Stimulated activated CD4-positive, alpha-beta T cell treated with anti-CD3 and anti-CD28 coated beads, TNF-alpha, amount 100 ng/mL, for 1 hour (primary cell): ENCODE measurements at places on chromosomes 6 and 20.
A peak's percentile ranks its signal among the peaks of the same experiment; 100 is the strongest.

GRCh38 chr6:85592033-85592432 lies 1.6 kb downstream of the SNX14 start:
- DNase-seq = no peak

GRCh38 chr6:129577691-129578090 lies 132.3 kb downstream of the ARHGAP18 start:
- DNase-seq = no peak

DNA sequence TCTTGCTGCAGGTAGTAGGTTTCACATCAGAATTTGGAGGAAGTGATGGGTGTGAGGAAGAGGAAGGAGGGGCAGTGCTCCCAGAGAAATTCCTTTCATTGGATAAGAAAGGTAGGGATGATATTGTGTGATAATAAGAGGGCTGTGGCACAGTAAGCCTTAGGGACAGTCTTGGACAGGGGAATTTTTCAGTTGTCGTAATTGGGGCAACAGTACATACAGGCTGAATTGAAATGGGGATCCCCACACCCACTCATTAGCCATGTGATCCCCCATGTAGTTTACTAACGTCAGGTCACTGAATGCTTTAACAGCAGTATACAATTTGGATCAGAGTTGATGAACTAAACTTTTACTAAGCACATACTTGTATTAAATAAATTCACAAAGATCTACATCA lies 79.4 kb downstream of the FOXO3 start:
- DNase-seq = no peak

DNA sequence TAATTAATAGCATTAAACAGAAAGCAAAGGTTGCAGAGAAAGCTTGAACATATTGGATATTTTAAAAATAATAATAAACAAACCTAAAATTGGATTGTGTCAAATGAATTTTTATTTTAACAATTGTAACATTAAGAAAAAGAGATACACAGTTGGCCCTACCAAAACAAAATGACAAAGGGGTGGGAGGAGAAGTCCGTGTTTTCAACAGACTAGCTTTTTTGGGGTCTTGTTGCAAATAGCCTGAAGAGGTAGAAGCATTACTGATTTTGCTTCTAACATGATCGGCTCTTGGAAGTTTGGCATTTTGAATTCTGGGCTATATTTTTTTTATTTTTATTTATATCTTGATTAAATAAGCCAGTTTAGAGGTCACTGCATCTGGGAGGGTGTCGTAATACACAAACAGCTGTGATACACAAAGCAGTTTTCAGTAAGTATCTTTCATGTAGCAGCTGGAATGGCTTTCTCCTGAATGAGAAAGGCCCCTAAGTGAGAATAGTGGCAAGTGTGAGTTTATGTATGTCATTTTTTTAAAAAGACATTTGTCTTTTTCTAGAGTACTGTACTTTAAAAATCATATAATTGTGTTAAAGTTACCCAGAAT lies 85.5 kb upstream of the ZNF217 start:
- DNase-seq = no peak

GRCh38 chr20:52426856-52427255 lies 235.3 kb upstream of the ZFP64 start:
- no peak for DNase-seq

DNA sequence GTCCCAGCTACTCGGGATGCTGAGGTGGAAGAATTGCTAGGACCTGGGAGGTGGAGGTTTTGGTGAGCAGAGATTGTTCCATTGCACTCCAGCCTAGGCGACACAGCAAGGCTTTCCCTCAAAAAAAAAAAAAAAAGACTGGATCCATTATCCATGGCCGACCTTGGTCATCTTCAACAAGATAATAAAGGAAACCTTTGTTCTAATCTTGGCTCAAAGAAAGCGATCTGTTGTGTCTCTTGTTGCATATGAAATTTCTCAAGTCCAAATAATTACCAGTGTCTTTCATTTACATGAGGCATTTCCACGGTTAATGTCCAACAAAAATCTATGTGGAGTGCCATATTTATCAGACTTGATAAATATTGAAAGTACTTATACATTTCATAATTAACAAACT lies 23.7 kb upstream of the KIF16B start:
- no peak for DNase-seq

DNA sequence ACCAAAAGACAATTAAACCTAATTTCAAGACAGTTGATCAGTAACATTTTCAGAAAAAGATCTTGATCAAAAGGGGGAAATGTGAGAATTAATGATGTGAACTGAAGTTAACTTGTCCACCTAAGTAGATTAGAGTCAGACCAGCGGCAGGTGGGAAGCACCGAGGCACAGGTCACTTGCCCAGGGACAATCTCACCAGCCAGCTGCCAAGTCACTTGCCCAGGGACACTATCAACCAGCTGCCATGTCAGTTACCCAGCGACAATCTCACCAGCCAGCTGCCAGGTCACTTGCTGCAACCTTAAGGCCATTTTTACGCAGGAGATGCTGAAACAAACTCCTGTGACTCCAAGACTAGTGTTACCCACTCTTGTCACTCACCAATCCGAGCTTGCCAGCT lies 187.6 kb upstream of the THBS2 start:
- DNase-seq = no peak

GRCh38 chr6:33211666-33212422 lies 3.5 kb downstream of the RING1 start:
- DNase-seq = no peak

DNA sequence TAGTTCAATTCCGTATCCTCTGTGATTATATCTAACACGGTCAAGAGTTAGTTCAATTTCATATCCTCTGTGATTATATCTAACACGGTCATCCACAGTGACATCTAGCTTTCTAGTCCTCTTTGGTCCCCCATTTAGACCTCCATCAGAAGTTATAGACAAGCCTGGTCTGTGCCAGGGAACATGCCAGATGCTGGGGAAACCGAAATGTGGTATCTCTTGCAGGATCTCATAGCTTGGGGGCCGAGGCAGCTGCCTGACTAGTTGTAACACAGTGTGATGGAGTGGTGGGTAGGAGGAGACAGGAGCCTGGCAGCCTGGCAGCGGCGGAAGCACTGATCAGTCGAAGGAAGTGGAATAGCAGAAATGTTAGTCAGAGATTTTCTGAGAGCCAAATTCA lies 13.8 kb upstream of the SMOC2 start:
- no peak for DNase-seq

DNA sequence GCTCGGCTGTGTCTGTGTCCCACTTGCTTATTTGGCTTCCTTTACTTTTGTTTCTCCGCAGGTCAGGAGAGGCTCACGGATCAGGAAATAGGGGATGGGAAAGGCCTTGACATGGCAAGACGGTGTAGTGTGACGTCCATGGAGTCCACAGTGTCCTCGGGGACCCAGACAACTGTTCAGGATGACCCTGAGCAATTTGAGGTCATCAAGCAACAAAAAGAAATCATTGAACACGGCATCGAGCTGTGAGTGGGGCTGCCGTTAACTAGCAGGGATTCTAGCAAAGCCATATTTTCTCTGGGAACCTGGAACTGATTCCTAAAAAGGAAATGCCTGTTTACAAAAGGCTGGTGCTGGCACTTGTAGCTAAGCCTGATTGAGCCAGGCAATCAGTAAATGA lies 54.4 kb downstream of the ARFGEF2 start:
- DNase-seq = no peak

- DNase-seq = no peak
Observed at GRCh38 chr20:60518022-60518421, 559.8 kb downstream of the CDH26 start.

DNA sequence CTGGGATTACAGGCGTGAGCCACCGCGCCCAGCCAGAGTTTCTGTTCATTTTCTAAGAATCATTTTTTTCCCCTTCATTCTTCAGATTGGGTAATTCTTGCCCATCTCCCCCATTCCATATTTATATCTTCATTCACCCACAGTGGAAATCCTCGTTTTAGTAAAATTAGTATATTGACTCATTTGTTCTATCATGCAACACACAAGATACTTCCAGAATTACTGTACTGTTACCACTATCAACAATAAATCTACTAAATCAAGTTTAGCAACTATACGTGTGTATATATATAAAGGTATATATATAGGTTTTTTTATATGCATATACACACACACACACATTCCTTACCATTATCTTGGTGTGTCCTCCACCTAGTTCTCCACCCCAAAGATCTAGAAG lies 41.2 kb upstream of the KCNG1 start:
- no peak for DNase-seq

DNA sequence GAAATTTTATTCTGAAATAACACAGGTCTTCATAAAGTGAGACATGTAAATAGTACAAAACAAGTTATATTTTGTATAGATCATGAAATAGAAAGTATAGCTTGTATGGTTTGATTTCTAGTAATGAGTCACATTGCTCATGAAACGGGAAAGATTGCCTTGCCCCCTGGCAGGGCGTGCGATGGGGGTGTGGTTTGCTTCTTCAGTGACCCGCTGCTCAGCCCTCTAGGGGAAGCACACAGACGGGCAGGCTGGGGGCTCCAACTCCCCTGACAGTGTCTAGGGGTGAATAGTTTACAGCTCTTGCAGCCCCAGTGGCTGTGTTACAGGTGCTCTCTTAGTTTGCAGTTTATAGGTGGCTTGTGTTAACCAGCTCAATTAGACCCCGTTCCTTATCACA lies 170.5 kb upstream of the RGS17 start:
- no peak for DNase-seq

GRCh38 chr6:144231721-144232120 lies 53.4 kb upstream of the UTRN start:
- no peak for DNase-seq

GRCh38 chr20:23536328-23536974 lies 31.8 kb downstream of the CST9L start:
- DNase-seq = no peak

GRCh38 chr6:48113130-48113529 lies 2.1 kb upstream of the PTCHD4 start:
- no peak for DNase-seq

DNA sequence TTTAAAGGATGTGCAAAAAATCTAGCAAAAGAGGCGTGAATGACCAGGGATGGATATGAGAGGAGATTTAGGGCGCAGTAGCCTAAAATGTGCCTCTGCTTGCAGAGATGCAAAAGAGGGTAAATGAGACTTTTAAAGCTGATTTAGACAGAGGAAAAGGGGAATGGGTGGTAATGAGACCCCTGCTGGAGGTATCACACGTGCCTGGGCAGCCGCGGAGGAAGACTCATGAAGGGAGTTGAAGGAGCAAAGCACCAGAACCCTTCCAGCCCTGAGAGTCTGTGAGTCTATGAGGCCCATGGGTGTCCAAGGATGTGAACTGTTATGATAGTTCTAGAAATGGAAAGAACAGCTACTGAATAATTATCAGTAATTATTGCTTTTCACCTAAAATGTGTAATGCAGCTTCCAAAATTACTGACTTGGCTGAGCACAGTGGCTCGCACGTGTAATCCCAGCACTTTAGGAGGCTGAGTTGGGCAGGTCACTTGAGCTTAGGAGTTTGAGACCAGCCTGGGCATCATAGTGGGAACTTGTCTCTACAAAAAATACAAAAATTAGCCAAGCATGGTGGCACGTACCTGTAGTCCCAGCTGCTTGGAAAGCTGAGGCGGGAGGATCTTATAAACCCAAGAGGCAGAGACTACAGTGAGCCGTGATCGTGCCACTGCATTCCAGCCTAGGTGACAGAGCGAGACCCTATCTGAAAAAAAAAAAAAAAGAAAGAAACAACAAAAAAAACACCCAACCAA lies 38.2 kb upstream of the TIAM2 start:
- no peak for DNase-seq

- peak; percentile 32 for DNase-seq
Observed at GRCh38 chr6:35240838-35241801, 18.4 kb upstream of the ZNF76 start.

DNA sequence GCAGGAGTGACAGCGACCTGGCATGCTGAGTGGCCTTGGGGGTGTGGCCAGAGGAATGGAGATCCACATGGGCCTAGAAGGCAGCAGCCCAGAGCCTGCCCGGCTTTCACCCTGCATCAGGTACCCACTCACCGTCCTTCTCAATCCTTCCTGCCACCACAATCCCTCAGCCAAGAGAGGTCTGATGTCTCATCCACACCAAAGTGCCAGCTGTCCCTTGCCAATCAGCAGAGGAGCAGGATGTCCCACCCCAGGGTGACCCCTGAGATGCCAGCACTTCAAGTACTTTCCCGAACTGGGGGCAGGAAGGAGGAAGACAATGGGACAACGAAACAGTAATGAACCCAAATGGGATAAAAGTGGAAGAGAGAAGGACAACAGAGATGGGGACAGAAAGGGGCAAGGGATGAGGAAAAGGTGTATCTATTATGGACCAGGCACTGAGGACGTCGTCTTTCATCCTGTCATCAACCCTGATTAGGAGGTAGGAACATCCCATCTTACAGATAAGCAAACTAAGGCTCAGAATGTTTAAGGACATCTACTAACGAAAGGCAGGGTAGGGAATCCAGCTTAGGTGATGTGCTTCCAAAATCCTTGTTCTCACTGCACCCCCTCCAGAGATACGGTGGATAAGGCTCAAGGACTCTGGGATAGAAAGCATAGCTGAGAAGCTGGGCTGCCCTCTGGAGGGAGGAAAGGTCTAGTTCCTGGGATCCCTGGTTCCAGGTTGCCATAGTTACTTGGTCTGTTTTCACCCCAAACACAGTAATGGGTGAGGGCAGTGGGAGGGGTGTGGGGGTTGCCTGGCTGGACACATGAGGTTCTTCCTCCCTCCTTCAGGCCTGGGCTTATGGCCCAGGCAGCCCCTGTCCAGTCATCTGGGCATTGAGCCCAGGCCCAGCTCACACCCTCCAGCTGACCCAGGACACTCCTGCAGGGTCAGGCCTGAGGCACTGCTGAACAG lies 4.5 kb upstream of the TNXB start:
- DNase-seq = no peak

GRCh38 chr6:145155411-145155810 lies 579.9 kb downstream of the EPM2A start:
- DNase-seq = no peak
